GM12878 (cell line): ENCODE measurements at places on chromosomes 13 and 19.
A peak's percentile ranks its signal among the peaks of the same experiment; 100 is the strongest.

- DNase-seq = peak; percentile 88
Measured at GRCh38 chr19:29671393-29672160, 6.3 kb downstream of the PLEKHF1 start.

- no peak for DNase-seq
Measured at GRCh38 chr19:52191389-52191788, 1.5 kb downstream of the PPP2R1A start.

DNA sequence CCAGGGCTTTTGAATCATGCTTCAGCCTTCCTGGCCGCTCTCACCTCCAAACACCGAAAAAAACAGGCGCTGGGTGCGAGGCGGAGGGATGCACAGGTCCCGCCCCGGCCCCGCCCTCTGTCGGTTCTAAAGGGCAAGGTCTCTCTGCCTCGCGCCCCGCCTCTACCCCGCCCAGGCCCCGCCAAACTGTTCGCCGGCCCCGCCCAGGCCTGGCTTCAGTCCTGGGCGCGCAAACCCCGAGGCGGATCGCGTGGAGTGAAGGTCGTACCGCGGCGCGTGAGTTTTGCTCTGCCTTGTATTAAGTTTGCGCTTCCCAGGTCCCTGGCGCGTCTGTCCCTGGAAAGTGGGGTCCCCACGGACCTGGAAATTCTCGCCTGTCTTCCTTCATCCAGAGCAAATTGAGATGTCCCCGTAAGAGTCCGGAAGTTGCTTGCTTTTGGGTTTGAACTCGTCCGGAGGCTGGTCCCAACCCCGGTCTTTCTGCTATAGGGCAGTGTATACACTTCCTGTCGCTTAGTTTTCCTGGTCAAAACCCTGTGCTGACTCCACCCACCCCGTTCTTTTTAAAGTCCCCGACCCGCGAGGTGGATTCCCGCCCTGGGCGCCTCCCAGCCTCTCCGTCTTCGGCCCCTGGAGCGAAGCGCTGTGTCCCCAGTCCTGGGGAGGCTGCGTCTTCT is 8.4 kb downstream of the ZNF808 start:
- DNase-seq = peak; percentile 67

GRCh38 chr19:30450100-30450499 is 77.9 kb downstream of the ZNF536 start:
- no peak for DNase-seq

DNA sequence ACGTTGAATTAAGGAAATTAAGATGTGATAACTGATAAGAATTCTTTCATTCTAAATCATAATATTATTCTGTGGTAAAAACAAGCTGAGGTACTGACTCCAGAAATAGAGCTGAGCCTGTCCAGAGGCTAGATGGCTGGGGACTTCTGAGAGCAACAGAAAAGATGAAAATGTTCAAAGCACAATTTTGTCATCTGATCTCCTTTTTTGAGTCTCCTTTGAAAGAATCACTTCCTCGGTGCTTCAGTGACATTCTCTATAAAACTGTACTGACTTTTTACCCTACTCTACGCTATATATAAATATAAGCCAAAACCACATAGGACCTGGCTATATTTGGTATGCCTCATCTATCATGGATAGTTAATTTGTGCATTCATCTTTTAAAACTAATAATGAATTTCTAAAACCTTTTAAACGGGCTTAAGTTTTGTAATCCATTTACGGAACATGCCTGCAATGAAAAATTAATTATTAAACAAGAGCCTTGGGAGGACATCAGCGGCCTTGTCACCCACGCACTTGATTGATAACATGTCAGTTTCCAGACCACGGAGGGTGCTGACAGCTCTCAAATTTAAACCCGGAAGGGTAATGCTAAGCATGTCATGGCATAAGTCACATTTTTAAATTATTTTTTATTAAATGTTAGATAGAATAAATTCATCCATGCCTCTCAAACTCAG is 235.5 kb downstream of the PCDH9 start:
- DNase-seq = no peak

DNA sequence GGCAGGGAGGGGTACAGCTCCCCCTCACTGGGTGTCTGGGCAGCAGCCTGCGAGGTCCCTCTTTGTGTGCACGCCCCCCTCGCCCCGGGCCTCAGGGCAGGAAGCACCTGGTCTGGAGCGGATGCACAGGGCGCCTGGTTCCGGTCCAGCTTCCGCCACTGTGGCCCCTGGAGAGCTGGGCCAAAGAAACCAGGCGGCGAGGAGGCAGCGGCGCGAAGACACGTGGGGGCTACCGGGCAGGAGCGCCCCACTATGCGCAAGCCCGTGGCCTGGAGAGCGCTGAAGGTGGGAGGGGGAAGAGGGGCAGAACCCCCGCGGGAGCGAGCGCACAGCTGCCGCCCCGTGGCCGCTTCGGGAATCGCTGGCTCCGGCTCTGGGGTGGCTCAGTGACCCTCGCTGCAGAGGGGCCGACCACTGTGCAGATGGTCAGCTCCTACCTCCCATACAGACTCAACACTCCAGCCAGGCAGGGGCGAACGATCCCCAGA is 1.7 kb upstream of the LYL1 start:
- no peak for DNase-seq

- DNase-seq = no peak
Measured at GRCh38 chr13:59435024-59435423, 728.7 kb downstream of the DIAPH3 start.

GRCh38 chr13:42766016-42766415 is 15.4 kb upstream of the FAM216B start:
- no peak for DNase-seq

GRCh38 chr13:93561576-93562225 is 335.1 kb downstream of the GPC6 start:
- no peak for DNase-seq

- no peak for DNase-seq
Measured at GRCh38 chr19:4913996-4914735, 4.9 kb downstream of the UHRF1 start.

DNA sequence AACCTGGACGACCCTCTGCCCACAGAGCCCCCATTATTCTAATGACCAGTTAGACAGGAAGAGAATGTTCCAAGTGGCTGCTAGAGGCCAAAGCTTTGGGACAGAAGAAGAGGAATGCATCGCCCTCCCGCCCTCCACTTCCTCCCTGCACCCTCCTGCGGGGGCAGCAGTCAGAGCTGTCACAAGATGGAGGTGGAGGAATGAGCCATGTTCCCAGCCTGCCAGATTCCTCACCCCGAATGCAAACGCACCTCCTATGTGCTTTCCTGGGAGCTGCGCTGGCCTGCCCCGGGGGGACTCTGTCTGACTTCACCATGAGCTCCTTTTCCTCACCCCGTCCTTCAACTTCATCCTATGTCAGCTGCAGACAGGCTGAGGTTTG is 1.7 kb downstream of the YJEFN3 start:
- DNase-seq = no peak

DNA sequence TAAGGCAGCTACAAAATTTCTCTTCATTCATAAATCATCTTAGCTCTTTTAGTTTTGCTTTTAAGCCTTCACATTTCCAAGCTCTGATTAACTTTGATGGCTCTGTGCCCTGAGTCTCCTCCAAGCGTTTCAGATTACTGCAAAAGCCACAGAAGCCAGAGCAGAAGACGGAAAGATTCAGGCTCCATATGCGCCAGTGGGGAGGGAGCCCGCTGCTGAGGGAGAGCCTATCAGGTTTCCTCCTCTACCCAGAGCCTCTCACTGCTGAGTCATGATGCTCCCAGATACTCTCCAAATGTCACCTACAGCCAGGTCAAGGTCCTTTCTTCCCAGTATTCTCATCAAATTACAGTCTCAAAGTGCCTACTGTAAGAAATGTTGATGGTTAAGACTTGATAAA is 193.6 kb downstream of the RAP2A start:
- DNase-seq = no peak

DNA sequence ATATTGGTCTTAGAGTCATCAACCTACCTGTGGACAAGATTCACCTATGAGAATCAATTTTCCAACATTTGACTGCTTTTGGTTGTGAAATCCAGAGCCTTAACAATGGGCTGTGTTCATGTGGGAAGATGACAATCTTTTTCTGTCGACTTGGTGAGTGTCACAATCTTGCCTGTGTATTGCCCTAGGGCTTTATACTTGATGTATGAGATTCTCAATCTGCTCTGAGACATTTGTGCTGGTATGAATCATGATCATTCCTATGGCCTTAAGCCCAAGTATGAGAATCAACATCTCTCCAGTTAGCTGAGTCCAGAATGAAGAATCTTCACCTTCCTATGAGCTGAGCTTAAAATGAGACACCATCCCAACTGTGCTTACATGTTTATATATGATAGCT is 68.7 kb downstream of the ZNF726 start:
- no peak for DNase-seq

DNA sequence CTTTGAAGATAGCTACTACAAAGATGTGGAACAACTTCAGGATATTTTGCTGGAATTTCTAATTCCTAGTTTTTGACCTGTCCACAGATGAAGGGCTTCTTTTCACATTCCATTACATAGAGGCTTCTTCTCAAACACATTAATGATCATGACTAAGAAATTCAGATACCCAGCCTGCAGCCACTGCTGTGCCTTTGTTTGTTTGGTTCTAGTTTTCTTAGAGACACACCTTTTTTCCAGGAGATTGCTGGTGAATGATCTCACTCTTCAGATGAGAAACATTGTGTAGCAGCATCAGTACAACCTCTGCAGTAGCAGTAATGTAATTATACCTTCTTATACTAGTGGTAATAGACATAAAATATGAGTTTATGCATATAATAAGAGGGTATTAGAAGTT is 5.0 kb downstream of the TDRD3 start:
- DNase-seq = no peak

DNA sequence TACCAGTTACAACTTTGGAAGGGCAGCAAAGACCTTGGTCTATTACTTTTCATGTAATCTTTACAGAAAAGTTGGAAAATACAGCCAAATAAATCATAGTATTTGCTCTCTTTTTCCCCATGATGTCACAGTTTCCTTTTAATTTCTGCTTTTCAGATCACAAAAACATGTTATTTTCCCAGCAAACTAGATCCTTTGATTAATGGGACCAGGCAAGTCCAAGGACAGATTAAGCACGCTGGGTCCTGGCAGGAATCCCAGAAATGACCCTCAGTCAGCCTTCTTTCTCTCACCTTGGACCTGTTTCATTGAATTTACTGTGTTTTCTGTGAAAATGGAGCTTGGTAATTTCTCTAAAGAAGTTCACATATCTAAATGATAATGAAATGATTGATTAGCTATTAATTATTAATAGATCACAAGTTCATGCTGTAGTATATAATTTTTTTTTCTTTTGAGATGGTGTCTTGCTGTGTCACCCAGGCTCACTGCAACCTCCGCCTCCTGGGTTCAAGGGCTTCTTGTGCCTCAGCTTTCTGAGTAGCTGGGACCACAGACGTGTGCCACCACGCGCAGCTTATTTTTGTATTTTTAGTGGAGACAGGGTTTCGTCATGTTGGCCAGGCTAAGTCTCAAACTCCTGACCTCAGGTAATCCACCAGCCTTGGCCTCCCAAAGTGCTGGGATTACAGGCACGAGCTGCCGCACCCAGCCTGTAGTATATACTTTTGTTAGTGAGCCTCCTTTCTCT is 16.0 kb downstream of the SPATA13 start:
- no peak for DNase-seq

DNA sequence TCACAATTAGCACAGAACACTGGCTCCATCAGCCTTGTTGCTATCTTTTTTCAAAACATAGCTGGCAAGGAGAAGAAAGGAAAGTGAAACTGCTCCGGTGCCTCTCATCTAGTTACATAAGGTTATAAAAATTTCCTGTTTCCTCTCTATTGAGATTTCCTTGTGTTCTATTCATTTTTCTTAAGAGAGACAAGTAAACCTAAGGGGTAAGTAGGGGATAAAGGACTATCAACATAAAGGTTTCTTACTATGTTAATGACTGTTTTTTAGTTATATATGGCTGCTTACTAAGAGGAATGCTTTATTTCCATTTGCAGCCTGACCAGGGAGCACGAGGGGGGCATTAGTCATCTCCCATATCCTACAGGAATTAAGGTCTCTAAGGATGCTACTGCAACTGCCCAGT is 73.2 kb upstream of the MLNR start:
- DNase-seq = no peak

DNA sequence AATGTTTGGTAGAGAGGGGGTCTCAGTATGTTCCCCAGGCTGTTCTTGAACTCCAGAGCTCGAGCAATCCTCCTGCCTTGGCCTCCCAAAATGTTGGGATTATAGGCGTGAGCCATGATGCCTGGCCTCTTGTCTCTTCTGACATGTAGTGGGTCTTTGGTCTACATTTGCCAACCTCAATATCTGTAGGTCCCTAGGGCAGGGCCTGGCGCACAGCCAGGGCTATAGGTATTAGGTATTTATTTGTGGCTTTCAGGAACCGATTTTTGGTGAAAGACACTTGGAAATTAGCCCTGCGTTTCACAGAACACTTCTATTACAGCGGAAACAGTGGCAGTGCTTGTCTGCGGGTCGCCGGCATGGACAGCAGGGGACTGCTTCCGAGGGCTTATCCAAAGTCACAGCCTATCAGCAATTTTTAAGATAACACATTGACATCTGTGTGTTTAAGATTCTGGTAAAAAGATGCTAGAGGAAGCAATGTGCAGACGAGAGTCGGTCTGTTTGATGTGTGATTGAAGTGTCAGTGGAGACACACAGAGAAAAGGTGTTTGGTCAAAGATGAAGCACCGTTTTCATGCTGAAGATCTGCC is 14.5 kb downstream of the ZNF536 start:
- no peak for DNase-seq

DNA sequence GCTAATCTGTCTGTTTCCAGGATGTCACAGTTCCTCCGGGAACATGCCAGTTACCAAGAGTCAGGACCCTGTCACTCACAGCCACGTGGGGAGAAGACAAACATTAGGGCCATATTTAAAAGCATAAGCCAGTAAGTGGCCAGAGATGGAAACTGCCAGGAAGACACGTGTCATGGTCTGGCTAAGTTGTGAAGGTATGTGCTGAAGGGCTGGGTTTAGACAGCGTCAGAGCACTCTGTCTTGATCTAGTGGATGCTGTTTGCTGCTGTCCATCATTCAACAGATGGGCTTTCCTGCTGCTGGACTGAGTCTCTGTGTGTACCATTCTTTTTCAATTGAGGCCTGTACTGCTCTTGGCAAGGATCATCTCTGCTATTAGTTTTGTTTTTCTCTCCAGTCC is 128.6 kb downstream of the HS6ST3 start:
- no peak for DNase-seq

DNA sequence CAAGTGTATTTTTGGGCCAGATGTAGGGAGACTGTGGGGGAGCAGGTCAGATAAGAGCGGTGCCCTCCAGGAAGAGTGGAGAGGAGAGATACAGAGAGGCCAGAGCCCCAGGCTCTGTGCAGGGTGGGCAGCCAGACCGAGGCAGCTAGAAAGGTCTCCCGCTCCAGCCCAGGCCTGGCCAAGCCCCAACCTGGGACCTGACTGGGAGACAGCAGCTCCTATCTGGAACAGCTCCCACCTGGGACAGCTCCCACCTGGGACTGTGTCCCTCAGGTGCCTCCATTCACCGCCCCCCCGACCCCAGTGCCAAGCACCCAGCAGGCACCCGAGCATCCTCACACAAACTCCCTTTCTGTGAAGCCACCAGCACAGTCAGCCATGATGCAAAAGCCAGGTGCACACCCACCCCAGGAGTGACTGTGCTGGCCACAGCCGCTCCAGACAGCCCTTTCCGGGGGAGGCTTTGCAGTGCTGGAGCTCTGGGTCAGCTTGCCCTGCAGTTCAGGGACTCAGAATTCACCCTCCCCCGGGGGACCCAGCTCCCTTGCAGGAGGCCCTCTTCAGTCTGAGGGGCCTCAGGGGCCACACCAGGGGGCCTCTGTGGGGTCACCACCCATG is 2.1 kb upstream of the GRTP1 start:
- DNase-seq = no peak
